ENCODE measurements at places on chromosomes 7 and 10.

DNA sequence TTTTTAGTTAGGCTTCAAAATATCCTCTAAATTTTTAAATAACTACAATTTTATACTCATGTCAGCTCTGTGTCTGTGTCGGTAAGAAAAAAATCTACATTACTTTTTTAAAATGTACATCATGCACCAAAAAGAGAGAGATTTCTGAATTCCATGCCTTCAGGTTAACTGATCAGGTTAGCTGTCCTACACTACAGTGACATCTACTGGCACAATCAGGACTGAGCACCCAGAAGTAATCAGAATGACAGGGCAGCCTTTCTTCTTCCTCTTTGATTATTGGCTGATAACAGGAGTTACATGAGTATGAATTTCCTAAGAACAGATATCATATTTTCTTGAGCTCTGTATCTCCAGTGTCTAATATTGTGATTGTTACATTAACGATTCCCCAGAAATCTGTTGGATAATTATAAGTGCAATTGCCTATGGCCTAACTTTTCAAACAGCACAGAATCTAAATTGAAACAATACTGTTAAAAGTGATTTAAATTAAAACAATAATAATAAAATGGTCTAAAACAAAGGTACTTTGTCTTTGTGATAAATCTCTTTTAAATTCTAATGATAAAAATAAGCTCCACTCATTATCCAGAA lies 41.8 kb upstream of the HYCC1 start:
- peak; percentile 23 for DNase-seq

- no peak for DNase-seq
These were observed 83.3 kb downstream of the SLIT1 start for GRCh38 chr10:97102441-97102840.

DNA sequence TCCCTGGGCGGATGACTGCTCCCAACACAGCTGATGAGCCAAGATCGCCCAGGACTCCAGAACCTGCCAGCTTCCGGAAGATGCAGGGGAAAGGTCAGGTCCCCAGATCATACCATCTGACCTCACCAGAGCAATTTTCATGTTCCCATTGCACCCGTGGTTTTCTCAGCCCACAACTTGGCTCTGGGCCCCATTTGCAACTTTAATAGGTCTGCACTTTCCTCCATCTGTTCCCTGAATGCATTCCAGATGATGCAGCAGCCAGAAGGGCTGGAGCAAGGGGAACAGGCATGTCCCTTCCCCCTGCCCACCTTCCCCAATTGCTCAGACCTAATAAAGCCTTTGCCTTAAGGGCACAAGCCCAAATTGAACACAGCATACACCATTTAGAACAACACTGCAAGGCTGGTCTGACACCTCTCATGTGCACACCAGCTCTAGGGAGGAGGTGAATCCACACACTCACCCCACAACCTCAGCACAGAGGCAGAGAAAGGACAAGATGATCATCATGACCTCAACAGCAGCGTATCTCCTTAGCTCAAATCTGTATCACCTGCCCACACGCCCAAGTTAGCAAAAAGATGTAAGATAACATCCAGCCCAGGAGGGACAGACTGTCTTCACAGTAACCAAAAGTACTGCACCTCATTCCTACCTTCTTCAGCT lies 87.5 kb downstream of the PLXNA4 start:
- no peak for DNase-seq

DNA sequence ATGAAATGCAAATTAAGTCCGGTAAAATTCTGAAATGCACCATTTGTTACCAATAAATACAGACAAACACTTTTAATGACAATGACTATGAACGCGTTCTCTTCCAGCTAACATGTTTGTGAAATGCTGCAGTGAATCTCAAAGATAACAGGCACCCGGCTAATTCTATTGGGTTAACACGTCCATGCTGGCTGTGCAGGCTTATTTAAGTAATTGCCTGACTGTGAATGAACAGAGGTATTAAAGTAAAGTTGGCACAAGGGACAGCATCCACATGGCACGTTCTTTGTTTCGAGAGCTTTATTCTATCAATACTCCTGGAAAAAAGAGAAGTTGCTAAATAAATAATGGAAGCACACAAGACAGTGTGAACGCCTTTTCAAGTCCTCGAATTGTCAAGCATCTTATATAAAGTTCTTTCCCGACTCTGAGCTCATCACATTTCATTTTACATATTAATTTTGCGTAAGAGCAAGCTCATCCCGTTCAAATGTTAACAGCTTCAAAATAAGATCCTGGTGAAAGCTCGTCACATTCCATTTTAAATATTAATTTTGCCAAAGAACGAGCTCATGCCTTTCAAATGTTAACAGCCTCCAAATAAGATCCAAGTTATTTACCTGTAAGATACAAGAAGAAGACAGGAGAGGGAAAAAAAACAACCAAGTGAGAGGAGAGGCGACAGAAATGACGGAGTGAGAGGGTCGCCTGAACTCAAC lies 111.3 kb upstream of the RHEB start:
- DNase-seq: no peak

DNA sequence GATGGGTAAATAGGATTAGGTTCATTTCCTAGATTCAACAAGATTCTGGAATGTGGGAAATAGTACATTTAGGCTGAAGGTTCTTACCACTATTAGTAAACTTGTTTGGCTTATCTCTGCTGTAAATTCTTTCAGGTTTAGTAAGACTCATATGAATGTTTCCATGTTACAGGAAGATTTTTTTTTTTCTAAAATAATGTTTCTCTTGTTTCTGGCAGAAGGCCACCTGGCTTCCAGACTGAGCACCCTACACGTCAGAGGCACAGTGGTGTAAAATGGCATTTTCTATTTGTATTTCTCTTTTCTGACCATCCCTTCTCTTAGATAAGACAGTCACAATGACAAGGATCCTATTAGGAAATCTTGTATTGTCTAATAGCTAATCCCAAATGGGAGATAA lies 22.7 kb upstream of the AASS start:
- DNase-seq: no peak

GRCh38 chr7:96416599-96416998 lies 94.7 kb upstream of the SLC25A13 start:
- DNase-seq: no peak

DNA sequence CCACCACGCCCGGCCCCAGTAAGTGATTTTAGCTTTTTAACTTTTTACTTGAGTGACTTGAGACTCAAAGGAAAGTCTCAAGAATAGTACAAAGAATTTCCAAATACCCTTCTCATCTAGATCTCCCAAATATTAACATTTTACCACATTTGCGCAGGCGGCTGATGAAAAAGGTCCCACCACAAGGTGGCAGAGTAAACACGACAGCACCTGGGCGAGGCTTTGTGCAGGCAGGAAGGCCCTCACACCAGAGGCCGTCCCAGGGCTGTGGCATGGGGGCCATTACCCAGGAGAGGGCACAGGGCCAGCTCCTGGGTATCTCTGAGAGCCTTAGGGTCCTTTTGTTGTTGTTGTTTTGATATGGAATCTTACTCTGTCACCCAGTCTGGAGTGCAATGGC lies 50.0 kb upstream of the WIPI2 start:
- no peak for DNase-seq

GRCh38 chr7:143255564-143255963 lies 7.7 kb upstream of the GSTK1 start:
- DNase-seq: no peak

DNA sequence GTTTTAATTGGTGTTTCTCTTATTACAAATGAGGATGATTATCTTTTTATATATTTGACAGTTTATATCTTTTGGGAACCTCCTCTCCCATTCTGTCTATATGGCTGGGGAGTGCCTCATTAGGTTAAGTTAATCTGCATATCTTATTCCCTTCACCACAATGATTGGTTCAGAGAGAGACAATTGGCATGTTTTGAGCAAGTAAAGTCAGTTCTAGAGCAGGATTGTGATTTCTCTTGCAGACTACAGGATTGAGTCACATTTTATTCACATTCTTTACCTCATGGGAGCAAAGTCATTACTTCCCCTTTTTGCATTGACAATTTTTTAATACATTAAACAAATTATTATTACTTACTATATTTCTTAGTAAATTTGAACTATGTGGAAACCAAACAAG lies 345.6 kb downstream of the MDFIC start:
- no peak for DNase-seq

DNA sequence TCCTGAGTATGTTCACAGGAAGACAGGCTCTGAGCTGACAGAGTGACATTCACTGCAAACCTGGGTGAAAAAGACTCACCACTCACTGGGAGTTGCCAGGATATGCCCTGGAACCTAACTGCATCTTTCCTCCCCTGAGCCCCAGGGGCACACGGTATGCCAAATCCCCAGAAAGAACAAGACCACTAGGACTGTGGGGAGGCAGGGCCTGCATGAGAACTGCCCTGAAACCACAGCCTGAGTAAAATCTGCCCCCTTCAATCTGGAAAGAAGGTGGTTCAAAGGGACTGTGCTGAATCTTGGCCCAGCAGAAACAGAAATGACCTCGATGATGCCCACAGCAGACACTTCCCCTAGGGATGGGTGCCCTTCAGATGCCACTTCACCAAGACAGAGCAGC lies 6.5 kb downstream of the FAM53B start:
- DNase-seq: no peak

DNA sequence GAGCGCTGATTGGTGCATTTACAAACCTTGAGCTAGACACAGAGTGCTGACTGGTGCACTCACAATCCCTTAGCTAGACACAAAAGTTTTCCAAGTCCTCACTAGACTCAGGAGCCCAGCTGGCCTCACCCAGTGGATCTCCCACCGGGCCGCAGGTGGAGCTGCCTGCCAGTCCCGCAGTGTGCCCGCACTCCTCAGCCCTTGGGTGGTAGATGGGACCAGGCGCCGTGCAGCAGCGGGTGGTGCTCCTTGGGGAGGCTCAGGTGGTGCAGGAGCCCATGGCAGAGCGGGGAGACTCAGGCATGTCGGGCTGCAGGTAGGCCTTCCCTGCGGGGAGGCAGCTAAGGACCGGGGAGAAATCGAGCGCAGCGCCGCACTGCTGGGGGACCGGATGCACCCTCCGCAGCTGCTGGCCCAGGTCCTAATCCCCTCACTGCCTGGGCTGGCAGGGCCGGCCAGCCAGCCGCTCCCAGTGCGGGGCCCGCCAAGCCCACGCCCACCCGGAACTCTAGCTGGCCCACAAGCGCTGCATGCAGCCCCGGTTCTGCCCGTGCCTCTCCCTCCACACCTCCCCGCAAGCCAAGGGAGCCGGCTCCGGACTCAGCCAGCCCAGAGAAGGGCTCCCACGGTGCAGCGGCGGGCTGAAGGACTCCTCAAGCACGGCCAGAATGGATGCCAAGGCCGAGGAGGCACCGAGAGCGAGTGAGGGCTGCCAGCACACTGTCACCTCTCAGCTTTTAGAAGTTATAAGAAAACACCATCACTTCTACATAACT lies 128.9 kb downstream of the ZNF438 start:
- no peak for DNase-seq

GRCh38 chr7:6359734-6360133 lies 87.3 kb upstream of the CYTH3 start:
- no peak for DNase-seq

DNA sequence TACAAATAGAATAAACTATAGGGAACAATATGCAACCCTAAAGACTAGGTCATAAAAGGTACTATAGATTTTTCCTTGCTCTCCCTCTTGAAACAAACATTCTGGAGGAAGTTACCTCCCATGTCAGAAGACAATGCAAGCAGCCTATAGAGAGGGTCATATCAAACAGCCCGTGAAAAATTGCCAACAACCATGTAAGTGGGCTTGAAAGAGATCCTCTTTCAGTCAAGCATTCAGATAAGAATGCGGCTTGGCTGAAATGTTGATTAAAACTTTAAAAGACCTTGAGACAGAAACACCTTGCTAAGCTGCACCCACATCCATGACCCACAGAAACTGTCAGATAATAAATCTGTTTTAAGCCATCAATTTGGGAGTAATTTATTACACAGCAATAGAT lies 526.6 kb upstream of the GHITM start:
- DNase-seq: no peak

DNA sequence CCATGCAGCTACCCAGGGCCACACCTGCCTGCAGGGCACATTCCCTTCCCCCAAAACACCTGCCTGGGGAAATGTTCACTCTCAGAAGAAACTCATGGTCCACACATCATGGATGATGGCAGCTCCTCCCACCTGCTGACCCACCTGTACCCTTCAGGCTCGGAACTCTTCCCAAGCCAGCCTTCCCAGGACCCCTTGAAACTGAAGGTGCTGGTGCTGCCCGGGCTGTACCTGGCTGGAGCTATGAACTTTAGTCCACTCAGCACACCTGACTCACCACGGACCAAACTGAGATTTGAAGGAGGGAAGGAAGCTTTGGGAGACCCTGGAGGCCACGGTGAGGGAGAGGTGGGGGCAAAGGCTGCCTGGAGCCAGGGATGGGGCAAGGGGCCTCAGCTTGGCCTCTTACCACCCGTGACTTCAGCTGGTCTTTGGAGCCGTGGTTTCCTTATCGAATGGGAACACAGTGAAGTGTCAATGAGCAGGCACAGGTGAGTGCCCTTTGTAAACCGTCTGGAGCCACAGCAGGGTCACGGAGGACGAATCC lies 30.1 kb upstream of the INPP5A start:
- no peak for DNase-seq

- DNase-seq: no peak
These were observed 113.6 kb upstream of the AMPH start for GRCh38 chr7:38744746-38745145.

- DNase-seq: no peak
These were observed 46.9 kb upstream of the GPAM start for GRCh38 chr10:112230325-112230988.

- DNase-seq: no peak
These were observed 2.7 kb upstream of the MPP7 start for GRCh38 chr10:28305553-28305952.

GRCh38 chr10:11655836-11656235 lies 44.4 kb upstream of the USP6NL start:
- no peak for DNase-seq

DNA sequence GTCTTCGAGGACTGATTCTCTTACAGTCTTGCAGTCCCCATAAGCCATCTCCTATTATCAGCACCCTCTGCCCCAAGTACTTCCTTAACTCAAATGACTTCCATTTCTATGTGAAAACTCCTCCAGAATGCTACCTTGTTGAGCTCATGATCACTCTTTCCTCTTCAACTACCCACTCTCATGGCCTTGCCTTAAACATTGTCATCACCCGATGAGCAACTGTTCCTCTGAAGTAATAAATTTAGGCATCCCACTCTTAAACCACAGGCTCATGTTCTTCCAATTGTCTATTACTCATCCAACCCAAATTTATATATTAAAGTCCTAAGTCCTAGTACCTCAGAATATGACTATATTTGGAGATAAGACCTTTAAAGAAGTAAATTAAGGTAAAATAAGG lies 152.9 kb downstream of the C1GALT1 start:
- DNase-seq: no peak

- no peak for DNase-seq
These were observed 37.1 kb upstream of the FBXW4 start for GRCh38 chr10:101732096-101732495.

GRCh38 chr10:92304061-92304460 lies 13.1 kb downstream of the MARCHF5 start:
- no peak for DNase-seq

GRCh38 chr7:5630670-5631069 lies 150.8 kb downstream of the RNF216 start:
- DNase-seq: no peak

Data from amniotic stem cell (primary cell).